Pons (tissue), 1 donor: ENCODE measurements at places on chromosomes 11 and 22.

GRCh38 chr11:19651028-19651427, 61.6 kb upstream of the NAV2 start:
- no peak for DNase-seq

- DNase-seq = peak; percentile 73
Observed at GRCh38 chr22:35380537-35381423, at the start of gene HMOX1. TSS of gene HMOX1 (plus strand) at chr22:35381096. CDS start at chr22:35381174, 78 bp downstream.

GRCh38 chr11:78109081-78110015, 29.7 kb upstream of the NDUFC2 start:
- DNase-seq = no peak

GRCh38 chr11:112785719-112786118, 175.5 kb upstream of the NCAM1 start:
- DNase-seq = no peak

- DNase-seq = no peak
Observed at GRCh38 chr11:70804139-70804837, 406.0 kb downstream of the CTTN start.

DNA sequence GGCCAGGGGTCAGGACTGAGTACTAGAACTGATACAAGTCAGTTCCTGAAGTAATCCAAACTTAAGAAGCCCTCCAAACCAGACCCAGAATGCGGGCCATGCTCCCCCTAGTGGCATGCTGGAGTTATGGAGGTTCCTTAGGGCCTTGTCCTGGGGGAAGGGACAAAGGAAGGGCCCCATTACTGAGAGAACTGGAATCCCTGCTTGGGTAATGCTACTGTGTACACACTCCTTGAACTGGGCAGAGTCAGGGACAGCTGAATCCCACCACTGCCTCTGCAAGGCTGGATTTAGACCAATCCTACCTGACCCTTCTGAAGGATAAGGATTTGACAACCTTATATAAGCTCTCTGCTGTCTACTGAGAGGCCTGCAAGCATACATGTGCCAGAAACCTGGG, 97.3 kb upstream of the AKIP1 start:
- DNase-seq = peak; percentile 80

- no peak for DNase-seq
Observed at GRCh38 chr11:48123254-48123875, 93.2 kb upstream of the OR4B1 start.

DNA sequence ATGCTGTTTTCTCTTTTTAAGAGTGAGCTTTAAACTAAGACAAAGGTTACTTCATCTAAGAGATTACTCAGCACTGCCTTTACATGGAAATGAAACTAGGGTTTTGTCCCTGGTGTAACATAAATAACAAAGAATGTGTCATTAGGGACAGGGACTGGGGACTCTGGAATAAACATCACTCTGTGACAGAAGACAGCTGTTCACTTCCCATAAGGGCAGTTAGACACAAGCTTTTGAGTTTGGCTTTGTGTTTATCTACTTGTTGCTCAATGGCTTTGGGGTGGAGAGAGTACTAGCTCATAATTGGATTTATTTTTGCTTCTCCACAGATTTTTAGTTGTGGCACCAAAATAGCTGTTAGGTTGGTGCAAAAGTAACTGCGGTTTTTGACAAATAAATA, 154.5 kb downstream of the OR4C45 start:
- DNase-seq = peak; percentile 66
